ENCODE measurements at places on chromosomes 2 and 18.
A peak's percentile ranks its signal among the peaks of the same experiment; 100 is the strongest.

- no peak for ATAC-seq
These were observed 5.5 kb upstream of the TMEM214 start for GRCh38 chr2:27027211-27027651.

- ATAC-seq = no peak
These were observed 61.3 kb downstream of the MCFD2 start for GRCh38 chr2:46854260-46854659.

DNA sequence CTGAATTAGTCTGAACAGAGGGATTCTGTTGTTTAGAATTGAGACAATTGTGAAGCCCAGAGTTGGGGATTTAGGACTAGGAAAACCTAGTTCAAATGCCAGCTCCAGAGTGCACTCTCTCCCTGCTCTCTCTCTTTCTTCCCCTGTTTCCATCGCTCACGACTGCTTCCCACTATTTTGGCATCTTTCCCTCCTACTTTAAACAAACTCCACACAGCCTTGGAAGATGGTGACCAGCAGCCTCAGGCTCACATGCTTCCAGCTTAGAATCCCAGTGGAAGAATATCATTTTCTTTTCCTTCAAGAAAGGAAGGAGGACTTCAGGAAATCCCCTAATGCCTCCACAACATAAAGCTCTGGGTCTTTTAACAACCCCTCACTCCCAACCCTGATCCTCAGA is 6.1 kb upstream of the DNMT3A start:
- ATAC-seq = no peak

GRCh38 chr2:232931636-232932035 is 61.6 kb downstream of the SNORC start:
- ATAC-seq = no peak

DNA sequence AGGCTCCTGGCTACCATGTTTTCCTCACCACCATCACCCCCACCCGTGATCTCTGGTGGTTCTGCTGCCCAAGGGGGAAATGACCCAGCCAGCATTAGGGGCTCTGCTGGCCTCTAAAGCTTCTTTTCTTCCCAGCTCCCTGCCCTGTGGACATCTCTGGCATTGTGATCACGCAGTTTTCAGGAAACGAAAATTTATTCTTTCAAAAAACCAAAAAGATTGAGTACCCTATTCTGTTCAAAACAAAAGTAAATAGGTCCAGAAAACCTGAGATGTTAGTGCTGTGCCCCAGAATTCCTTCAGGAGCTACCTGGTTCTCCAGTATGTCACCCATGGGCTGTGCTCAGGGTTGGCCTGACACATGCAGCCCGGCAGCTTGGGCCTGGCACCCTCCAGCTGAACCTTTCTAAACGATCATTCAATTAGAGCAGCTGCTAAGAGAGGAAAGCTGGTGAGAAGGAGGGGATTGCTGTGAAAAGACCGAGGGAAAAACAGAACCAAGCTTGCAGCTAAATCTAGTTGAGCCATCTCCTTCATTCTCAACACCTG is 157.5 kb downstream of the MGAT5 start:
- no peak for ATAC-seq

DNA sequence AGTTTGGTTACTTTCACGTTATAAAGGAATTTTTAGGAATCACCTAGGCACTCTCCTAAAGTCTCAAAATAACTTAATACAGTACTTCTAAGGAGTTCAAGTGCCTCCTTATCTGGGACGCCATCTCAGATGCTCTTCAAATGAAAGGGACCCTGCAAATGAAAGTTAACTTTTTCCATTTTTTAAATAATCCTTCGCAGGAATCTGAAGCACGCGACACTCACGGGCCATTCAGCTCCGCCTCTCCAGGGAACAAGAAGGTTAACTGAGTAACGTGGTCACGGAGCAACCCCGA is 537 bp upstream of the ZC3H15 start:
- ATAC-seq = peak; percentile 53

GRCh38 chr18:22253676-22254075 is 84.3 kb downstream of the GATA6 start:
- no peak for ATAC-seq

DNA sequence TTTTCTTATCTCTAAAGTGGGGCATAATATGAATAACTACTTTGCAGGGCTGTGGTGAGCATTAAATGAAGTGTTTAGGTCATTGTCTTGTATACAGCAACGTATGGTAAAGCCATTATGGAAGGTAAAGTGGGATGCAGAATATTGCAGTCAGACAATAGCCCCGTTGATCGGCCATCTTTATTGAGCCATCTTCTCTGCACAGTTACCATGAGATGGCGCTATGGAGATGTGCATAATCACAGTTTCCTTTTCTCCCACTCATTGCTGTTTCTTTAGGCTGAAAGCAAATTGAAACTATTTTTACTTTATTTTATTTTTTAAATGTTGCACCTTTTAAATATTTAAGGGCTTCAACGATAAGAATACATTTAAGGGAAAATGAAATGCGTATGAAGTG is 108.9 kb downstream of the THSD7B start:
- ATAC-seq = no peak

DNA sequence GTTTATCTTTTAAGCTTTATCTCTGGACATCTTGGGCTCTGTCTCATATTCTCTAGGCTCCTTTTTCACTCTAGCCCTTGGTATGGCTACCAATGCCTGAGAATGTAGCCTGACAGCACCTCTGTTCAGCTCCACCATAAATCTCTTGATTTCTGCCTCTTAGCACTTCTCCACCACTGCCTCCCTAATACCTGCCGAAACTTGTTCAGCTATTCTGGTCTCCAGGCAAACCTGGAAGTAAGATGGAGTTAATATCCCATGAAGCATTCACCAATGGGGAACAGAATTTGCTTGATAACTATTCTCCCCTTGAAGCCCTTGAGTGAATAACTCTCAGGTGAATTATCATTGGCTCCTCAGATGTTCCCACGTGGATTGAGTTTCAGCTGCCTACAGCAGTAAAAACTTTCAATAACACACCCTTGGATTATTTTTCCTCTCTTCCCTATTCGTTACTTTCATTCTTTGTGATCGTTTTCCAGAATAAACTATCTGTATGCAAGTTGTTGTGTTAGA is 145.6 kb downstream of the EVA1A start:
- ATAC-seq = no peak

DNA sequence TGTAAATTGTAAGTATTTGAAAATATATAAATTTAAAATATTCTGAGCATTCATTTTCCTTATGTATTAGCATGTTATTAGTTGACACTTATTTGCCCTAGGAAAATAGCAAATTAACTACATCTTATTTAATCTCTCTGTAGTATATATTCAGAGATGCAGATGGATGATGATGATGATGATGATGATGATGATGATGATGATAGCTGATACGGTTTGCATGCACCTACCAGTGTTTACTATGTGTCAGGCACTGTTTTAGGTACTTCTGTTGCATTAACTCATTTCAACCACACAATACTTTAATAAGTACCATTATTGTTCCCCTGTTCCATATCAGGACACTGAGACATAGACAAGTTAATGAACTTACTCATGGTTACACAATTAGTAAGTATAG is 191.4 kb upstream of the BOD1L2 start:
- ATAC-seq = no peak

- ATAC-seq = peak; percentile 89
These were observed at the start of gene EPAS1 for GRCh38 chr2:46296840-46297545. EPAS1 (plus strand) TSS chr2:46297407; CDS start chr2:46297912, 505 bp downstream.

GRCh38 chr2:63861220-63861822 is 19.6 kb downstream of the UGP2 start:
- peak; percentile 23 for ATAC-seq

DNA sequence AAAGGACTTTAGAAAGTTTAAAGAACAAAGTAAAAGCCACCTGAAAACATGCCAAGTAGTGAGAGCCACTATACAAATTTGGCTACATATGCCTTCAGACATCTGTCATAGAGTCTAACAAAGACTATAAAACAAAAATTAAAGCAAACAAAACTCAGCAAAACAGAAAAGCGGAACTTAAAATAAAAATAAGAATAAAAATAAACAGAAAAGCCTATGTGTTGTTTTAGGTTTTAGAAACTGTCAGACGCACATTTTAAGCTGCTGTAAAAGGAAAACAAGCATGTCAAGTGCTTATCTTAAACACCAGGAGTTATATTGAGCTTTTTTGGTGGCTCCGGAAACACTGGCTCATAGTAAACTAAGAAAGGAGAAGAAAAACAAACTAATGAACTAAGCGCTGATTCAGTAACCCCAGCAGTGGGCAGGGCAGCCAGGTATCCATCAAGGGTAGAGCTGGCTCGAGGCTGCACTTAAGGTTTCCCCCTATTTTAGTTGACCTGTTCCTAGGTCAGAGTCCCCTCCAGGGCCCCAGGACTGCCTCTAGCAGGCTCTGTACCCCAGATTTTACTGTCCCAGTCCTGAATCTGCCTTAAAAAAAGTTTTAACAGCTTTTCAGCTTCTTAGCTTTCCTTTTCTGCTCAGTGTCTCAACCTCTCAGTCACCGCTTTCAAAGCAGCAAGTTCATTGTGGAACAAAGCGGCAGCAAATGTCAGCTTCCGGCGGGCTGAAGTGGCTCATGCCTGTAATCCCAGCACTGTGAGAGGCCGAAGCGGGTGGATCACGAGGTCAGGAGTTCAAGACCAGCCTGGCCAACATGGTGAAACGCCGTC is 15.4 kb upstream of the RMC1 start:
- ATAC-seq = peak; percentile 78

- ATAC-seq = no peak
These were observed 443.0 kb upstream of the SLC39A10 start for GRCh38 chr2:195214072-195214471.

- no peak for ATAC-seq
These were observed 264.2 kb upstream of the TNP1 start for GRCh38 chr2:217124050-217124449.

- no peak for ATAC-seq
These were observed 89.9 kb downstream of the PTPRM start for GRCh38 chr18:7657050-7657449.

GRCh38 chr2:145652036-145652435 is 1132.1 kb upstream of the ZEB2 start:
- ATAC-seq = no peak

DNA sequence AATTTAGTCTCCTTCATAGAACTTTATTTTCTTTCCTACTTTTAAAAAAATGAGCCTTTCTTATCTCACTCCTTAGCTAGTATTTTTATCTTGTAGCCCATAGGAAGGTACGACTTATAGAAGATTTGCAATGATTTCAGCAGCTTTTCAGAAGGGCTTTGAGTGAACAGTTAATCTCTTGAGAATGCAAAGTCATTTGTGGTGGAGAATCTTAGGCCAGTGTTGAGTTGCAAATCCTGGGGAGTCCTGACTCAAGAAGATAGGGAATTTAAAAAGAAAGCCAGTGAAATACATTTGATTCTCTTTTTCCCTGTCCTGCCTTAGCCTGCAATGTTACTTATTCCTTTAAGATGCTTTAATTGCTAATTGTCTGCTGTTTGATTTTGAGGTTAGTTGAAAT is 33.6 kb downstream of the LYPD6 start:
- ATAC-seq = no peak

DNA sequence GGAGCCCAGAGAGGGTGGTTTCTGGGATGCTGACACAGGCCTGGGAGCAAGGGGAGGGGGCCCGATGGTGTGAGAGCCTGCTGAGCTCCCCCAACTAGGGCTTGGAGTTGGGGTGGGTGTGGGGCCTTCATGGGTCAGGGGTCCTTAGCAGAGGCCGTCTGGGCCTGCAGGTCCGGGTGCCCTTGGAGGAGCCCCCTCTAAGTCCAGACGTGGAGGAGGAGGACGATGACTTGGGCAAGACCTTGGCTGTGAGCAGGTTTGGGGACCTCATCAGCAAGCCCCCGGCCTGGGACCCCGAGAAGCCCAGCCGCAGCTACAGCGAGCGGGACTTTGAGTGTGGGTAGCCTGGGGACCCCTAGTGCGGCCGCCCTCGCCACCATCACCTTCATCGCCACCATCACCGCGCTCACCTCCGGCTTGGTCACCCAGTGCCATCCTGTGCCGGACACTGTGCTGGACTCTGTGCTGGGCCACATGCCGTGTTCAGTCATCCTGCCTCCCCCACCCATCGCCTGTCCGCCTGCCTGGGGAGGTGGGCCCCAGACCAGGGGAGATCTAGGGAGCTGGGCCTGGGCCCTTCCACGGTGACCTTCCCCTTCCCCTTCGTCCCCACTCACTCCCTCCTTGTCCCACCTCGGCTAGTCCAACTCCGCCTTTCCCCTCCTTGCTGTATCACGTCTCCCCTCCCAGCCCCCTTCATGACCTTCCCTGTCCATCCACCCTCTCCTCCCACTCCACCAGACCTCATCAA is 980 bp downstream of the SLC4A3 start:
- no peak for ATAC-seq

GRCh38 chr18:32730620-32731091 is 42.2 kb downstream of the KLHL14 start:
- peak; percentile 77 for ATAC-seq

- ATAC-seq = no peak
These were observed 52.4 kb upstream of the ZNF385B start for GRCh38 chr2:179913809-179914208.

DNA sequence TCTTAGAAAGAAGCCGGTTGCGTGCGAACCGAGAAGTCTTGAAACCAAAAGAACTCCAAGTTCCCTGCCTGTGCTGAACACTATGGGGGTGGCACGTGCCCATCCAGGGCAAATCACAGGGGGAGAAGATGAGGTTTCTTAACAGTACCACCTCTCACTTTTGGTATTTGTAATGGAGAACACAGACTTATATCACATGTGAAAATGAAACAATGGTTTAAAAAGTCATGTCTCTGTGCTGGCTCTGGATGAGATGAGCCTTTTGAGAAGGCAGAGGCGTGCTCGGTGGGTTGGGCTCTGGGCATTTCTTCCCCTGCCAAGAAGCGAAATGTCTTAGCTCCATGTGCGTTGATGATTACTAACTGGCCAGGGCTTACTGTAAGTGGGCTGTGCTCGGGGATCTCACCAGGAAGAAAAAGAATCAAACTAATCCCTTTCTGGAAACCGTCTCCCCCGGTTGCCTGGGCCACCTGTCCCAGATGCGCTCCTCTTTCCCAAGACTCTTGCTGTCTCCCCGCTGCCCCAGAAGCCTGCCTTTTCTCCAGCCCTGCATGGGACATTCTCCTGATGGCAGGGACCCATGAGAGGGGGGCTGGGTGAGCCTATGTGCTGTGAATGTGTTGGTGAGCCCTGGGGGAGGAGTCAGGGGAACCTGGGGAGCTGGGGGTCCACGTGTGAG is 252.9 kb downstream of the PRKCE start:
- ATAC-seq = peak; percentile 73

DNA sequence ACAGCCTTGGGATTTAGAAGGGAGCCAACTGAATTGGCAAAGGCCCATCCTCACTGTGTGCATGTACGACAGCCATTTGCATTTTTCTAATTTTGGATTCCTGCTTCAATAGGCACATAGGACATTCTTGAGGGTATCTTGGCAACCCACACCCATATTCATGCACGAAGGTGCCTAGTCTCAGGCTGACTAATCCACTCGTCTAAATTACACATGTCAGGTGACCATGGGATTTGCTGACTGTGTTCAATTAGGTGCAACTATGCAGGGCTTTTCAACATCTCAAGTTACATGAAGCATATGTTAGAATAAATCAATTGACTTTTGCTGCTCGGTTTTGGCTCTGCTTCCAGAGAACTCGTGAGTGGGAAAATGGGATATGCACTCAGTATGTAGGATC is 249.7 kb downstream of the SP3 start:
- ATAC-seq = no peak
